ENCODE measurements at places on chromosomes 12 and 14. TPM values are rescaled to one million over a fixed set of nuclear protein-coding genes. Genes with fewer than 3 reads are reported as not detected.

- peak overlapping the region; percentile 55 for H3K27ac ChIP-seq
- H3K36me3 ChIP-seq: no peaks in the 10 kb centered on the region
- H3K27me3 ChIP-seq: no peaks in the 10 kb centered on the region
- DNase-seq: no peak
Observed at GRCh38 chr14:75051556-75051899, 261 bp upstream of the MLH3 start.

DNA sequence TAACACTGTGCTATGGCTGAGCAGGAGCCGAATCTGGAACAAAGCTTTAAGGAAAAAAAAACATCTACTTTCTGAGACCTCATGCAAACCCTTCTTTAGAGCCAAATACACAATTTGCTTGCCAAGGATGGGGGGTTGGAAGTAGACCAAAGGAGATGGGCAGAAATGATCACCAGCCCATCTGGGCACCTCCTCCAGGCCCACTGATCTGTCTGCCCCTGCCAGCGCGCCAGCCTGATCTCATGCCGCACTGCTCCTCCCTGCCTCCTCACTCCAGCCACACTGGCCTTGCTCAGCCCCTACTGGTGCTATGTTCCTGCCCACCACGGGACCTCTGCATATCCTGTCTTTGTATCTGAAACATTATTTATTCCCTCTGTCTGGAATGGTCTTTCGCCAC is 24.8 kb upstream of the RAB35 start:
- no peaks in the 10 kb centered on the region for H3K27me3 ChIP-seq
- no peak for DNase-seq
- peaks cover 23% of the 10 kb centered on the region for H3K36me3 ChIP-seq
- no peaks in the 10 kb centered on the region for H3K4me1 ChIP-seq

DNA sequence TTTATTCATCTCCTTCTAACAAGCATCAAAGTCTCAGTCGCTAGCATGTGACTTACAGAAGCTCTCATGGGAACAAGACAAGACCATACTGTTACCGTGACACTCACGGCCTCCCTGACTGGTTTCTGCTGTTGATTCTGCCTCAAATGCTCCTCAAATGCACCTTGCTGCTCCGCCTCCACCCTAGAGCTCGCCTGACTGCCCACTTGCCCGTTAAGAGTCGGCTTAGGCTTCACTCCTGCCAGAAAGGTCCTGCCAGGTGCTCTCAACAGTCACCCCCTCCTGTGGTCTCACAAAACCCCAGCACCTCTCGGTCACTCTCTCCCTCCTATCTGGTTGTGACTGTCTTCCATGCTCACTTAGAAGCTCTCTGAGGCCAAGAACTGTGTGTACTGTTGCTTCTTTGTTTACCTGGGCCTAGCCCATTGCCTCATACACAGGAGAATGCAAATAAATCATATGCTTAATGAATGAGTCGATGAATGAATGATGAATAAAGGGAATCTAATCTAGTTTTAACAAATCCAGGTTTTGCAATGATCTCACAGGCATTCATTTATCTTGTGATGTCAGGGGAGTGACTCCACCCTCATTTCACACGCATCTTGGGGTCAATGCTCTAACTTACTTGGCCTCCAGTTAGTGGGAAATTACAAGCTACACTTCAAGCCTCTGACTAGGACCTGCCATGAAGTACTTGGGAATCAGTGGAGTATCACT is 41.3 kb downstream of the SSH1 start:
- DNase-seq: no peak
- H3K27me3 ChIP-seq: no peaks in the 10 kb centered on the region
- H3K4me3 ChIP-seq: no peak overlapping the region
- no peaks in the 10 kb centered on the region for H3K4me1 ChIP-seq
- H3K27ac ChIP-seq: no peak overlapping the region
- H3K36me3 ChIP-seq: peaks cover 61% of the 10 kb centered on the region

Gene C12orf42
- total RNA-seq: 9.6 TPM

- no peaks in the 10 kb centered on the region for H3K36me3 ChIP-seq
- no peak overlapping the region for H3K4me3 ChIP-seq
- H3K27ac ChIP-seq: no peak overlapping the region
- H3K27me3 ChIP-seq: no peaks in the 10 kb centered on the region
Observed at GRCh38 chr12:111349748-111350520, 19.0 kb downstream of the PHETA1 start.

DNA sequence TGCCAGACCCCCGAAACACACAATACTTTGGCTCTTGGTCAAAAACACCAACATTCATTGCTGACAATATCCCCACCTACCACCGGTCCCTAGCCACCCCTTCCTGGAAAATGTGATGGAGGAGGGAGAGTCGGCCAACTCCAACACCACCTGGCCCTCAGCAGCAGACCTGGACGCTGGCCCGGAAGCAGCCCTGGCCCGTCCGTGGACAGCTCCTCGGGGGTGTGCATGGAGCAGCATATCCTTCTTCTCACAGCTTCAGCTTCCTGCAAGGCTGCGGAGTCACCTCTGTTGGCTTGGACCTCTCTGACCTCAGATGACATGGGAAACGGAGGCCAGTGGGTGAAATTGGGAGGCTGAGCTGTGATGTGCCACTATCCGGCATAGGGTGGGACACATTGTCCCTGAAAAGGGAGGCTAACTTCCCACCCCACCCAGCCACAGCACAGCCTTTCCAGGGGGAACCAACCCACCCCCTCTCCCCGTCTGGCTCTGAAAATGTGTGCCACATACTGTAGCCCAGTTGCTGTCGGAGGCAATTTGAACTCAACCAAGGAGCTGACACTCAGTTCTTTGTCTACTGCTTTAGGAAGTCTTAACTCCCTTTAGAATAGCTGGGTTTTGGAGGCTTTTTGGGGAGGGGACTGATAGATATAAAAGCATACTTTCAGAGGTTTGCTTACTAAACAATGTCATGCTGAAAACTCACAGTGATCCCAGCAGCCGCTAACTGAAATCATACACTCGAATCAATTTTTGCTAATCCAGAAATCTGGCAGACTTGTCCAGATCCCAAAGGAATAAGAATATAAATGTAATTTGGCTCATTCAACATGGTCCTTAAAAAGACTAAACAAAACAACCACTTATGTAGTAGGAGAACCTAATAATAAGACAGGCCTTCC is 43.1 kb upstream of the LTA4H start:
- no peak for DNase-seq
- no peaks in the 10 kb centered on the region for H3K27me3 ChIP-seq
- H3K4me3 ChIP-seq: no peak overlapping the region
- H3K27ac ChIP-seq: no peak overlapping the region

DNA sequence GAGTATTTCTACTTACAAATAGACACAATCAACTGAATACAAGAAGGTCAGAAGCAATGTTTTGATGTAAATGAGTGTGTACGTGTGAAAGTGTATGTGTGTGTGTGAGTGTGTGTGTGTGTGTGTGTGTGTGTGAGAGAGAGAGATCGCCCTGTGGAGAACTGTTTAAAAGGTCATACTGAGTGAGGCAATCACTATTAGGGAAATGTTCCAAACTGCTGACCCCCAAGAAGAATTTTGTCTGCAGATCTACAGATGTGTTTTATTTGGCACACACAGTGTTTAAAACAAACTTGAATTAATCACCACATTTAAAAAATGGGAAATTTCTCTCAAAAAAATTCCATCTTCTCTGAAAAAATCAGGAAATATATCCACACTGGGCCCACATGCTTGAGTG is 1069.1 kb downstream of the SLC6A15 start:
- DNase-seq: no peak
- H3K27me3 ChIP-seq: no peaks in the 10 kb centered on the region
- H3K36me3 ChIP-seq: no peaks in the 10 kb centered on the region
- no peaks in the 10 kb centered on the region for H3K4me1 ChIP-seq

GRCh38 chr12:58961166-58961565 is 40.9 kb upstream of the LRIG3 start:
- H3K4me1 ChIP-seq: no peaks in the 10 kb centered on the region
- no peak for DNase-seq
- no peak overlapping the region for H3K4me3 ChIP-seq
- H3K27me3 ChIP-seq: no peaks in the 10 kb centered on the region

Gene KRT74
- 0.79 TPM for total RNA-seq

Gene PLEKHH1
- total RNA-seq: 0.20 TPM

GRCh38 chr12:129610601-129611120 is 293.2 kb downstream of the TMEM132D start:
- H3K27ac ChIP-seq: no peak overlapping the region
- no peaks in the 10 kb centered on the region for H3K27me3 ChIP-seq
- H3K4me1 ChIP-seq: no peaks in the 10 kb centered on the region
- H3K36me3 ChIP-seq: no peaks in the 10 kb centered on the region

GRCh38 chr12:104494137-104494792 is 37.5 kb downstream of the CHST11 start:
- H3K4me1 ChIP-seq: peaks cover 38% of the 10 kb centered on the region
- peak; percentile 64 for DNase-seq

Gene RXYLT1
- 15.0 TPM for total RNA-seq

- H3K36me3 ChIP-seq: no peaks in the 10 kb centered on the region
- no peak overlapping the region for H3K27ac ChIP-seq
- no peaks in the 10 kb centered on the region for H3K27me3 ChIP-seq
- H3K4me3 ChIP-seq: no peak overlapping the region
Observed at GRCh38 chr14:24394275-24394674, 4.5 kb upstream of the NYNRIN start.

GRCh38 chr12:95066091-95066855 is 7.1 kb downstream of the NR2C1 start:
- no peak overlapping the region for H3K4me3 ChIP-seq
- peaks cover 38% of the 10 kb centered on the region for H3K36me3 ChIP-seq
- no peak overlapping the region for H3K27ac ChIP-seq
- no peaks in the 10 kb centered on the region for H3K27me3 ChIP-seq

DNA sequence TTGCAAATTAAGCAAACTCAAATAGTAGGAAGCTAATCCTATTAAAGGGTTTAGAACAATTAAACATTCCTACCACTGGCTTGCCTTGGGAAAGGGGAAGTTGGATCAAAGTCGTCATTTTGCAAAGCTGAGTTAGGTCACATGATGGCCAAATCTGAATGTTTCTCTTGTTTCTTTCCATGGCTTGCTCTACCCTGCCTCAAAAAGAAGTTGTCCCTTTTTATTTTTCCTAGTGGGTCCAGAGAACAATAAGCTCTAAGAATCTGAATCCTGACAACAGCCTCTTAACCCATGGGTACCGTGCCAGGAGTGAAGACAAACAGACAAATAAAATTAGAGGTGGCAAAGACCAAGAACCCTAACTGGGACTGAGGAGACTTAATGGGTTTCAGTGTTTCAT is 26.2 kb upstream of the NPFF start:
- no peak for DNase-seq
- peaks cover 80% of the 10 kb centered on the region for H3K36me3 ChIP-seq

Gene SERPINA6
- total RNA-seq: not detected

- H3K27me3 ChIP-seq: no peaks in the 10 kb centered on the region
- H3K4me3 ChIP-seq: no peak overlapping the region
- no peaks in the 10 kb centered on the region for H3K4me1 ChIP-seq
- no peak overlapping the region for H3K27ac ChIP-seq
Observed at GRCh38 chr12:117142094-117142493, 42.9 kb upstream of the TESC start.

GRCh38 chr12:113803759-113804140 is 162.4 kb downstream of the RBM19 start:
- no peaks in the 10 kb centered on the region for H3K27me3 ChIP-seq
- DNase-seq: no peak
- no peaks in the 10 kb centered on the region for H3K4me1 ChIP-seq
- no peaks in the 10 kb centered on the region for H3K36me3 ChIP-seq
- H3K27ac ChIP-seq: no peak overlapping the region

Gene KLRK1
- total RNA-seq: 122 TPM

Gene AKAP6
- total RNA-seq: 6.6 TPM

GRCh38 chr12:12095021-12095420 is 24.3 kb downstream of the BCL2L14 start:
- no peaks in the 10 kb centered on the region for H3K4me1 ChIP-seq
- H3K27ac ChIP-seq: no peak overlapping the region
- H3K36me3 ChIP-seq: no peaks in the 10 kb centered on the region
- H3K4me3 ChIP-seq: no peak overlapping the region

- H3K27ac ChIP-seq: peak overlapping the region; percentile 16
- H3K4me1 ChIP-seq: peaks cover 5% of the 10 kb centered on the region
- peak; percentile 21 for DNase-seq
- H3K36me3 ChIP-seq: peaks cover 12% of the 10 kb centered on the region
- H3K4me3 ChIP-seq: no peak overlapping the region
Observed at GRCh38 chr12:122471324-122472226, 29.2 kb downstream of the ZCCHC8 start.

Gene CCDC196
- not detected for total RNA-seq

- DNase-seq: no peak
- H3K4me3 ChIP-seq: no peak overlapping the region
- no peaks in the 10 kb centered on the region for H3K27me3 ChIP-seq
- no peaks in the 10 kb centered on the region for H3K4me1 ChIP-seq
- H3K27ac ChIP-seq: no peak overlapping the region
Observed at GRCh38 chr12:108589028-108589839, 8.7 kb downstream of the TMEM119 start.

- H3K27me3 ChIP-seq: no peaks in the 10 kb centered on the region
- no peak overlapping the region for H3K4me3 ChIP-seq
- peaks cover 25% of the 10 kb centered on the region for H3K4me1 ChIP-seq
Observed at GRCh38 chr14:102508410-102508773, 1.2 kb downstream of the ANKRD9 start.

DNA sequence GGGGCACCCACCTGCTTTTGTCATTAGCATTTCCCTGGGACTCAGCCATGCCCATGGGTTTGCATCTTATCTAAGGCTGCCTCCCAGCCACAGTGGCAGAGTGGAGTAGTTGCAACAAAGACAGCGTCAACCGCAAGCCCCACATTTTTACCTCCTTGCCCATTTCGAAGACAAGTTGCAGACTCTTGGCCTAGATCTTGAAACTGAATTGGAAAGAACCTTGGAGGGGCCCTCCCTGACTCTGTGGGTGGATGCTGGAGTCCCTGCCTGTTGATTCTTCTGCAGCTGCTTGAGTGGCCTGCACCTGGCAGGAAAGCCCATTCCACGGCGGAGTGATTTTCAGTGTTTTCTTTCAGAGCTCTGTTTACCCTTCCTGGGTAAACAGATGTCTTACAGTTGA is 309.0 kb downstream of the VRK1 start:
- no peak overlapping the region for H3K27ac ChIP-seq
- no peak for DNase-seq
- H3K27me3 ChIP-seq: peaks cover 16% of the 10 kb centered on the region
- H3K4me1 ChIP-seq: no peaks in the 10 kb centered on the region

Gene SMIM41
- not detected for total RNA-seq

DNA sequence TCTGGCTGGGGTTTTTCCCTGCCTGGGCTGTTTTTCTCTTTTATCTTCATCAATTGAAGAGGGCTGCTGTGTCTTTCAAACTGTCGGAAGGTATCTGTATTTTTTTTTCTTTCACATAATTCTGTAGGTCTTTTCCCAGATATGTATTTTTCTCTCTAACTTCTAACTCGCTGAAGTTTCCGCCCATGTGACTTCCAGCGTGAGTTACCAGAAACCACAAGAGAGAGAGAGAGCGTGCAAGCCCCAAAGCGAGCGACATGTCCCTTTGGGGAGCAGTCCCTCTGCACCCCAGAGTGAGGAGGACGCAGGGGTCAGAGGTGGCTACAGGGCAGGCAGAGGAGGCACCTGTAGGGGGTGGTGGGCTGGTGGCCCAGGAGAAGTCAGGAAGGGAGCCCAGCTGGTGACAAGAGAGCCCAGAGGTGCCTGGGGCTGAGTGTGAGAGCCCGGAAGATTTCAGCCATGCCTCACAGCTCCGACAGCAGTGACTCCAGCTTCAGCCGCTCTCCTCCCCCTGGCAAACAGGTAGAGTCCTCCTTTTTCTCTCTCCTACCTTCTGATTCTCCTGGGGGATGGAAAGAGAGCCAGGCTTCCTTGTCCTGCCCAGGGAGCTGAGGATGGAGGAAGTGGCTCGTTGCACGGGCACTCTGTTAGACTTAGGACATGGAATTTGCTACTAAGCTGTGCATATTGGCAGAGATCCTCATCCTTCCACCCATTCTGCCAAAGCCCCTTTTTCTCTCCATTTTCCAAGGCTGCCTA is at the start of gene BATF:
BATF (plus strand) TSS at position 246 of the 759 bp plus-strand sequence; CDS start at position 460, 214 bp downstream.
- peak within 1 kb of the TSS; percentile 89 for H3K27ac ChIP-seq
- peak within 1 kb of the TSS; percentile 81 for H3K4me3 ChIP-seq
- peaks cover 18% of the 10 kb centered on the region for H3K4me1 ChIP-seq
- no peaks in the 10 kb centered on the region for H3K36me3 ChIP-seq
- DNase-seq: peak; percentile 65
- no peaks in the 10 kb centered on the region for H3K27me3 ChIP-seq

Measured in T-cell (primary cell).